ENCODE measurements at places on chromosomes 4 and X.

DNA sequence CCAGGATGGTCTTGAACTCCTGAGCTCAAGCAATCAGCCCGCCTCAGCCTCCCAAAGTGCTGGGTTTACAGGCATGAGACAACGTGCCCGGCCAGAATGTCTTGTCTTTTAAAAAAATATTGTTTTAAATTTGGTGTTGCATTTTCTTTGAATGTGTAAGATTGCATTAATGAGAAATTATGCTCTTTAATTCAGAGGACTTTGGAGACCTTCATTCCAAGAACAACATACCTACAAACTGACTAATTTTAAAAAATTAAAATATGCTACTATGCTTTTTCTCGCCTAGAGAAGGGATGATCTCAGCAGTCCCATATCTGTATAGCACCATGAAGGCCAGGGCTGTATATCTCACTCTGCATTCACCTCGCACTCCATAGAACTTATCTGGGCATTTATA lies 204.3 kb upstream of the SLC7A11 start:
- no peak for DNase-seq

DNA sequence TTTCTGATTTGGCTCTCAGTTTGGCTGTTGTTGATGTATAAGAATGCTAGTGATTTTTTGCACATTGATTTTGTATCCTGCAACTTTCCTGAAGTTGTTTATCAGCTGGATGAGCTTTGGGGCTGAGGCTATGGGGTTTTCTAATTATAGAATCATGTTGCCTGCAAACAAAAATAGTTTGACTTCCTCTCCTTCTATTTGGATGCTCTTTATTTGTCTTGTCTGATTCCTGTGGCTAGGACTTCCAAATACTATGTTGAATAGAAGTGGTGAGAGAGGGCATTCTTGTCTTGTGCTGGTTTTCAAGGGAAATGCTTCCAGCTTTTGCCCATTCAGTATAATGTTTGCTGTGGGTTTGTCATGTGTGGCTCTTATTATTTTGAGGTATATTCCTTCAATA lies 734.7 kb upstream of the FAM241A start:
- no peak for DNase-seq

DNA sequence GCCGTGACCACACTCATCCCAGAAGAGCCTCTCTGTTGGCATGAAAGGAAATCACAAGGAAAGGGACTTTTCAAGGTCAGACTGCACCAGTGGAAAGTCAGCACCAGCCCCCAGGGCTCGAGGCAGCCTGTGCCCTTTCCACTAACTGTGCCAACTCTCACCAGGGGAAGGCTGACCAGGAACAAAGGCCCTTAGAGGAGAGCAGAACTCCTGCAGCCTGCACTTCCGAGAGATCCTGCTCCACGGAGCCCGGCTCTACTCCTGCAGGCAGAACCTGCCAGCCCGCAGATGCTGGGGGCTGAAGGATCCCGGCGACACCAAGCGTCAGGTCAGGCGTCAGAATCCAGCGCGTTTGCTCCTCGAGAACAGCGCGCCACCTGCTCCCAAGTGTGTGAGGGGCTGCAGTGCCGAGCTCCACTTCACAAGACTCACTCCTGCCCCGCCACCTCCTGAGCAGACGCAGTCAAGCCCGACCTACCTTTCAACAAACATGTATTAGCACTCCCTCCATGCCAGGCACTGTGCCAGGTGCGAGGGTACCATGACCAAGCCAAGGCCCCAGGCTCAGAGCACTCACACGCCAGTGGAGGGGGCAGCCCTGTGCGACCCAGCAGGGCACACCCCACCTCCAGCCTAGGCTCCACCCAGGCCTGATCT lies 13.6 kb upstream of the HELT start:
- no peak for DNase-seq

- DNase-seq = no peak
Measured at GRCh38 chrX:15849555-15849954, 5.1 kb downstream of the AP1S2 start.

GRCh38 chrX:153408221-153408721 lies 3.0 kb upstream of the ZFP92 start:
- no peak for DNase-seq

- no peak for DNase-seq
Measured at GRCh38 chr4:47830265-47831025, 7.4 kb downstream of the CORIN start.

DNA sequence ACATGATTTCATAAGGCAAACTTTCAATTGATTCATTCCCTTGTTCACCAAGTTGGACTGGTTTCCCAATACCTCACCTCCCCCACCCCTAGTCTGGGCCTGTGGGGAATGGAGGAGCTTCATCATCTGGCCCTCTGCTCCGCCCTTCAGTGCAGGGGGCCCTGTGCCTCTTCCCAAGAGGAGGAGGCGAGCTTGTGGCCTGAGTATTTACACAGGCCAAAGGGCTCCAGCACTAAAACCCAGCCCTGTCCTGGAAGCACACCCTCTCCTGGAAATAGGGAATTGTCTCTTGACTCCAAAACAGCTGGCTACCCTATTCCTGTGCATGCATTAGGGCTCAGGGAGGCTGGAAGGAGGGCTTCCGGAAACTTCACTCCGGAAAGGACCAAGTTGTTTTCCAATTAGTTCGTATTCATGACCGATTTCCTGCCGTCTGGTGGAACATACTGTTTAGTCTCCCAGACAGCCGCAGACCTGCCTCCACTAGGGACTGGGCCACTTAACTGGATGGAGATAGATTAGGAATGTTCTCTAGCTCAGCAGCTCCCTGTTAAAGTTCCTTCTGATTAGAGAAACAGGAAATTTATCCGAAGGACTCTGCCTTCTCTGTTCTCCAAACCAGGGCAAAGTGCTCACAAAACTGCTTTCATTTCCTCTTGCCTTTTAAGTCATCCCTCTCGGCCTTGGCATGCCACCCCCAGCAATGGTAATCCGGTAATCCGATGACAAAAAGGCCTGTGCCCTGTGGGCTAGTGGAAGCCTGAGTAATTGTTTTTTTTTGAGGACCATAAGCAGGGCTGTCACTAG lies 5.8 kb downstream of the SRPX2 start:
- no peak for DNase-seq

GRCh38 chrX:43870011-43870410 lies 12.2 kb downstream of the MAOB start:
- no peak for DNase-seq

GRCh38 chrX:14903891-14904290 lies 30.7 kb downstream of the MOSPD2 start:
- DNase-seq = no peak

GRCh38 chrX:149567621-149568417 lies 18.1 kb upstream of the HSFX3 start:
- no peak for DNase-seq

DNA sequence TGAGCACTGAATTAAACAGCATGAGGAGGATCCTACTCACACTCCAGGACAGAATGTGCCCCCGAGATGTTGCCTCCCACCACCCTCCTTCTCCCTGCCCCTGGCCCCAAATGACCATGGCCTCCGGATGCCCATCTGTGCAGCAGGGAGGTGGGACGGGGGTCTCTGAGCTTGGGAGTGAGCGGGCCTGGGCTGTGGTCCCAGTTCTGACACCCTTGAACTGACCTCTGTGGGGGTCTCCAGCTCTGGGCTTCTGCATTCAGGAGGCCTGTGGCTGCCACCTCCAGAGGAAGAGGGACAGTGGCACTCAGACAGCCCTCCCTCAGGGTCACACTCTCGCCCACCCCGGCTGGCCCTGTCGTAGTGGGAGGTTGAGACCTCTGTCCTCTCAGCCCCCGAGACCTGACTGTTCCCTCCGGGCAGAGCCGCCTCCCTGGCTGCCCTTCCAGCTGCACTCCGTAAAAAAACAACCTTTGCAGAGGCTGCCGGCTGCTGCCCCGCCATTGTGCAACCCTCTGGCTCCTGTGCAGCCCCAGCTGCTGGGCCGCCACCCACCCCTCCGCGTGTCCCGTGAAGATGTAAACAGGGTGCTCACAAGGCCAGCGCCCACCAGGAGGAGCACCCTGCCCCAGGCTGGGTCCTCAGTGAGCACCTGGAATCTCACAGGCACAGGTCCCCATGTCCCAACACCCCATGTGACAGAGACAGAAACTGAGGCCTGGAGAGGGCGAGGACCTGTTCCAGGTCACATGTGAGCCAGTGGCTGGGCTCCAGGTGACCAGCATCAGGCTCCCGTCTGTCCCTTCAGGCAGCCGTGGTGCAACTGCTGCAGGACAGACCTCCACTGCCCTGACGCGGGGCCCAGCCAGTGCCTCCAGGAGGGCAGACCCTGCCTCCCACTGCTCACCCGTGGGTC lies 39.6 kb downstream of the HTRA3 start:
- no peak for DNase-seq

GRCh38 chrX:85429066-85429465 lies 49.6 kb upstream of the POF1B start:
- no peak for DNase-seq

DNA sequence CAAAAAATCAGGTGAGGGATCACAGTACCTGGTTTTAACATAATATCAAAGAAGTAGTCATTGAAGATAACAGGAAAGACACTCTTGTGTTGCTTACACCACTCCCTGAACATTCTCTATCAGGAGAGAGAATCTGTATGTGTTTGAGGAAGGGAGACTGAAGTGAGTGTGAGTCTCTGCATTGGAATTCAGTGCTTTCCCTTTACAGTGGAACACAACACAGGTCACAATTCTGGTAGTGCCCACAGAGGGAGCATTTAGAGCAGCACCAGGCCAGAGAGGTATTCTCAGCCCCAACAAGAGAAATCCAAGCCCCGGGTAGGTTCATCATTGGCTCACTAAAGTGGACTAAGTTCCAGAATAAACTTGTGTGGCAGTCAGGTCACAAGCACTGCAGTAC lies 64.7 kb upstream of the UBQLN2 start:
- no peak for DNase-seq

DNA sequence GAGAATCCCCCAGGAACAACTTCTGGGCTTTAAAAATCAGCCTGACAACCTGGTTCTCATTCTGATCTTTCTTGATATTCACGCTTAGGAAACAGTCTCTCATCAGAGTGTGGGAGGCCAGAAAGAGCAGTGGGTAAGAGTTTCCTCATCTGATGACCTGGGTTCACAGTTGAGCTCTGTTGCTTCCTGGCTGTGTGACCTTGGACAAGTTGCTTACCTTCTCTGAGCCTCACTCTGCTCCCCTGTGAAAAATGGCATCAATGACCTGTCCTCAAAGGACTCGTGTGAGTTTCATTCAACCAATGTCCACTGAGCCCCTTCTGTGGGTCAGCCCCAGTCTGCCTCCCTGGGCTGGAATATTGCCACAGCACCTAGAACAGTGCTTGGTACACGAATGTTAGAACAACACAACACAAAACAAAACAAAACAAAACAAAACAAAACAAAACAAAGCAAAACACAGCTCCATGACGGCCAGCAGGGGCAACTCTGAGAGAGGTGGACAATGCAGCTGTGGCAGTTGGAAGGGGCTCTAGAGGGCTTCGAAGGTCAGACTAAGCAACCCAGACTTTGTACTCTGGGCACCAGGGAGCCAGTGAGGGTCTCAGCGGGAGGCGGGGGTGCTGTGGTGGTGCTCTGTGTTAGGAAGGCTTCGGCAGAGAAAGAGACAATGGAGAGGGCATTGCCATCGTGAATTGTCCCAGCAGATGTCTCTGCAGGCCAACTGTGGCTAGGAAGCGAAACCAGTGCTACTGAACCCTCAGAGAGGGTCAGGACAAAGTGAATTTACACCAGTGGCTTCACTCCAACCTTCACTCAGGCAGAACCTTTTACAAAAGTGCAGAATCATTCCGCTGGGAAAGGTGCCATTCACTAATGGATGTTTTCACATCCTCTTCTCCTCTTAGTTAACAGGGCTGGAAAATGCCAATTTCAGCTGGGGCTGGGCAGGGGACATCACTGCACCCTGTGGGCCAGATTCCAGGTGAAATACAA lies 14.3 kb upstream of the C4orf50 start:
- no peak for DNase-seq

GRCh38 chr4:40305328-40306170 lies 29.6 kb upstream of the CHRNA9 start:
- no peak for DNase-seq

- DNase-seq = no peak
Measured at GRCh38 chr4:154039435-154040343, 250.8 kb upstream of the SFRP2 start.

GRCh38 chrX:12975670-12975965 lies 708 bp downstream of the TMSB4X start:
- DNase-seq = no peak

- no peak for DNase-seq
Measured at GRCh38 chr4:147034372-147034771, 88.7 kb upstream of the TTC29 start.

- no peak for DNase-seq
Measured at GRCh38 chr4:153116291-153116680, 88.0 kb upstream of the TRIM2 start.

DNA sequence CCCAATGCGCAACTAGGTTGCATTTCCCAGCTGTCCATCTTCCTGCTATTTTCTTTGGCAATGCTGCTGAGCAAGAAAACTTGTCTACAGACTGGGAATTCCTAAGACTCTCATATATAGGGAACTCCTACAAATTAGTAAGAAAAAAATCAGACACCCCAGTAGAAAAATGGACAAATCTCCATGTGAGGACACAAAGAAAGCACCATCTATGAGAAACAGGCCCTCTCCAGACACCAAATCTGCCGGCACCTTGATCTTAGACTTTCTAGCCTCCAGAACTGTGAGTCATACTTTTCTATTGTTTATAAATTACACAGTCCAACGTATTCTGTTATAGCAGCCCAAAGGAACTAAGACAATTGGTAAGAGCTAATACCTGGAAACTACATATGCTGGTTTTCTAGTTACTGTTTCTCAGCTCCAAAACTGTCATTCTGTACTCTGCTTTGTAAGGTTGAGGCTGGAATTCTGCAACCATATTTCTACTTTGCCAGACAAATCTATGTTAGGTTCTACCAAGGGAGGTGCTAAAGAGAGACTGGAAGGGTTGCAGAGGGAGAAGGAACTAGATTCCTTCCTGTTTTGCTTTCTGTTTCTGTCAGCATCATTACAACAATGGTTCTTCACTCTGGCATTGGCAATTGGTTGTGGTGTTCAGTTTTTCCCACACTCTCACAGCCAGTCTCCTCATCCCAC lies 35.7 kb upstream of the FAM241A start:
- no peak for DNase-seq

DNA sequence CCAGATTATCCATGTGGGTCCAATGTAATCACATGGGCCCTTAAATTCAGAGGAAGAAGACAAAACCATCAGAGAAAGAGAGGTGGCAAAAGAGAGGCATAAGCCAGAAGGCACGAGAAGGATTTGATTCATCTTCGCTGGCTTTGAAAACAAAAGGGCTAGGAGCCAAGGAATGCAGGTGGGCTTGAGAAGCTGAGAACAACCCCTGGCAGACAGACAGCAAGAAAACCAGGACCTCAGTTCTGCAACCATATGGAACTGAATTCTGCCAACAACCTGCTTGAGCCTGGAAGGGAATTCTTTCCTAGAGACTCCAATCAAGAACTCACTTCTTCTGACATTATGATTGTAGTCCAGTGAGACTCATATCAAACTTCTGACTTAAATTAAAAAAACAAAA lies 1531.8 kb downstream of the PCDH7 start:
- DNase-seq = no peak

DNA sequence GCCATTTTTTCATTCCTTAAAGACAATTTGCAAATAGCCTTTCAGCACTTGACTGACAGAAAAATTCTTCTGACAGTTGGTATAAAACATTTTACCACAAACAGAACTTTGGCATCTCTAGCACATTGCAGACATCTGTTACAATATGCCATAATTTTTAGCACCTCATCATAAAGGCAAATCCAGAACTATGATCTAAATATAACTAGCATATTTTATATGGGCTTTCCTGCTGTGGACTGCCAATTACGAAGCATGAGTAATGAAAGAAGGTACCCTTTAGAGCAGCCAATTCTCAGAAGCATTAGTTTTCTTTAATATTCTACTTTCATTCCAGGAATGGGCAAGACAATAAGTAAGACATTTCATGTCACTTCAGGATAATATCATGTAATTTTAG lies 647.4 kb upstream of the GALNT7 start:
- DNase-seq = no peak

All from activated CD4-positive, alpha-beta T cell treated with anti-CD3 and anti-CD28 coated beads for 1 hour (primary cell).